ENCODE measurements at places on chromosomes 1 and 21. TPM values are rescaled to one million over a fixed set of nuclear protein-coding genes. Genes with fewer than 3 reads are reported as not detected.

- peaks cover 31% of the 10 kb centered on the region for H3K4me1 ChIP-seq
- H3K27ac ChIP-seq: peak overlapping the region; percentile 81
- DNase-seq: peak; percentile 41
- H3K36me3 ChIP-seq: no peaks in the 10 kb centered on the region
- H3K4me3 ChIP-seq: no peak overlapping the region
These were observed 26.8 kb downstream of the UMODL1 start for GRCh38 chr21:42097860-42098454.

UBR4 gene
- 317 TPM for total RNA-seq

DNA sequence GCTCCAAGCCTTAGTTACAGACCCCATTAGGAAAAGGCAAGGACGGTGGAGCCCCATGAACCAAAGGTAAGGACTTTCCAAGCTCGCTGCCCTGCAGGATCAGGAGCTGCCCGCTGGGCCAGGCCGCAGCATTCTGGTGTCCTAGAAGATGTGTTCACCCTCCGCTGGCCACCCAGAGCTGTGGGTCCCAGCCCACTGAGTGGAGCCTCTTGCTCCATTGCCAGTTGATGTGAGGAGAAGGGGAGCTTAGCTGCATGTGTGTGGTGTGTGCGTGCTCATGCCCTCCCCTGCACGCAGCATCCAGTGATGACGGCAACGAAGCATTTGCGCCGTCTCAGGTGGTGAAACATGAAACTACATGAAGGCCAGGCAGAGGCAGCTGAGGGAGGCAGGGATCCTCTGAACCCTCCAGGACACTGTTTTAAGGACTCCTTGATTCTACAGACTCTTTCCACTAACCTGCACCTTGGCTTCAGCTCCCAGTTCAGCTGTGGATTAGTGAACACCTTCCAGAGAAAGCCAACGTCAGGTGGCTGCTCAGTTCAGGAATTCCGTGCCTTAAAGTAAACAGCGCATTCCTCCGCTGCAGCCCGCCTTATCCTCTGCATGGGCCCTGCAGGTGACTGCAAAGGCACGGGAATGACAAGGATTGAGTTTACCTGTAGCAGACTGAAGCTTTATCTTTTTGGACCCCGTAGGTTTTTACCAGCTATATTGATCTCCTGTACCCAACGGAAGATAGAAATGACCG, 48.7 kb downstream of the SMYD2 start:
- peaks cover 32% of the 10 kb centered on the region for H3K4me1 ChIP-seq
- no peak overlapping the region for H3K4me3 ChIP-seq
- DNase-seq: peak; percentile 68
- H3K27ac ChIP-seq: peak overlapping the region; percentile 63
- H3K27me3 ChIP-seq: no peaks in the 10 kb centered on the region
- H3K36me3 ChIP-seq: peaks cover 6% of the 10 kb centered on the region

- no peak for DNase-seq
- H3K36me3 ChIP-seq: no peaks in the 10 kb centered on the region
- no peaks in the 10 kb centered on the region for H3K27me3 ChIP-seq
- H3K27ac ChIP-seq: no peak overlapping the region
- H3K4me3 ChIP-seq: no peak overlapping the region
- no peaks in the 10 kb centered on the region for H3K4me1 ChIP-seq
These were observed 28.9 kb upstream of the PKN2 start for GRCh38 chr1:88655140-88655539.

CNKSR1 gene
- total RNA-seq: 15.6 TPM

CHI3L1 gene
- total RNA-seq: 235 TPM

GRCh38 chr1:167750641-167751040, 28.9 kb downstream of the MPZL1 start:
- no peaks in the 10 kb centered on the region for H3K36me3 ChIP-seq
- peaks cover 69% of the 10 kb centered on the region for H3K4me1 ChIP-seq
- DNase-seq: no peak
- H3K27me3 ChIP-seq: no peaks in the 10 kb centered on the region
- no peak overlapping the region for H3K4me3 ChIP-seq

DNA sequence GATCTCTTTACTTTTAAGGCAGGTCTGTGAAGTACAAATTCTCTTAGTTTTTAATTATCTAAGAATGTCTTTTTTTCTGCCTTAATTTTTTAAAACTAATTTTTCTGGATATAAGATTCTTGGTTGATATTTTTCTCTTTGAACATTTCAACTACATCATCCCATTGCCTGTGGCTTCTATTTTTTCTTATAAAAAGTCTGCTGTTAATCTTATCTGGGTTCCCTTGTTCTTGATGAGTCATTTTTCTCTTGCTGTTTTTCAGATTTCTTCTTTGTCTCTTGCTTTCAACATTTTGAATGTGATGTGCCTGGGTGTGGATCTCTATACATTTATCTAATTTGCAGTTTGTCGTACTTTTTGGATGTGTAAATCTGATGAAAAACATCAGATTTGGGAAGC, 525.2 kb upstream of the PBX1 start:
- no peak overlapping the region for H3K4me3 ChIP-seq
- no peaks in the 10 kb centered on the region for H3K36me3 ChIP-seq
- H3K27ac ChIP-seq: no peak overlapping the region
- H3K27me3 ChIP-seq: no peaks in the 10 kb centered on the region
- no peaks in the 10 kb centered on the region for H3K4me1 ChIP-seq

PLA2G2F gene
- total RNA-seq: not detected

DNA sequence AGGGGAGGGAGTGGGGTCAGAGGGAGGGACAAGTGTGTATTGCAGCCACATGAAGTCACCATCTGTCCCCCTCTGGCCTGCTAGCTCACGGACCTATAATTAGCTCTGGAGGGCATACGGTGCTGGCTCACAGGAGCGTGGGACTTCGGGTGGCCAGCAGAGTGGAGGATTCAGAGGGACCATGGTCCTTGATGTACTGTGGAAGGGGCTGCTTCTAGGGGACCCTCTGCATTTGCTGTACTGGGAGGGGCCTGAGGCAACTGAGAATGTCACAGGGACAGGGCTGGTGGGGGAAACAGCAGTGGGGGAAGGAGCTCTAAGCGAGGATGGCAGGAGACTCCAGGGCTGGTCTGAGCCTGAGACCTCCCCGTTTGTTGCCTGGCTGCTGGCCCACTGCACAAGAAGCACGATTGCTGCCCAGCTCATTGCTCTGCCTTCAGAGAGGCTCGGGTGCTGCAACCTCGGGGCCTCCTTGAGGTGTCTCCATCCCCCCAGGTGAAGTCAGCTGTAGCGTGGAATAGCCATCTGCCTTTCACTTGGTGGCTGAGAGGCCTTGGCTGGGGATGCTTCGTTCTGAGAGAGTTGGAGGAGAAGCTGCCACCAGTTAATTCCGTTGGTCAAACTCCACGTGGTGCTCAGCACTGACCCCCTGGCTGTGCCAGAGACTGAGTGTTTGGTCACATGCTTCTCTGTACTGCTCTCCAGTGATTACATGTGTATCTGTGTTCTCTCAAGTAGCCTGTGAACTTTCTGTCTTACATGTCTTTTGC, 2.7 kb downstream of the PPFIA4 start:
- H3K27me3 ChIP-seq: no peaks in the 10 kb centered on the region
- H3K27ac ChIP-seq: no peak overlapping the region
- no peak for DNase-seq
- H3K36me3 ChIP-seq: no peaks in the 10 kb centered on the region
- peaks cover 6% of the 10 kb centered on the region for H3K4me1 ChIP-seq
- H3K4me3 ChIP-seq: no peak overlapping the region

- H3K27me3 ChIP-seq: no peaks in the 10 kb centered on the region
- H3K36me3 ChIP-seq: no peaks in the 10 kb centered on the region
- H3K27ac ChIP-seq: peak overlapping the region; percentile 64
- DNase-seq: no peak
- H3K4me1 ChIP-seq: peaks cover 37% of the 10 kb centered on the region
These were observed 14.7 kb upstream of the FABP3 start for GRCh38 chr1:31387612-31388011.

All from Caco-2 (cell line).